ENCODE measurements at places on chromosomes 1 and 21.

- DNase-seq: no peak
Measured at GRCh38 chr21:21039624-21040170, 41.5 kb downstream of the NCAM2 start.

DNA sequence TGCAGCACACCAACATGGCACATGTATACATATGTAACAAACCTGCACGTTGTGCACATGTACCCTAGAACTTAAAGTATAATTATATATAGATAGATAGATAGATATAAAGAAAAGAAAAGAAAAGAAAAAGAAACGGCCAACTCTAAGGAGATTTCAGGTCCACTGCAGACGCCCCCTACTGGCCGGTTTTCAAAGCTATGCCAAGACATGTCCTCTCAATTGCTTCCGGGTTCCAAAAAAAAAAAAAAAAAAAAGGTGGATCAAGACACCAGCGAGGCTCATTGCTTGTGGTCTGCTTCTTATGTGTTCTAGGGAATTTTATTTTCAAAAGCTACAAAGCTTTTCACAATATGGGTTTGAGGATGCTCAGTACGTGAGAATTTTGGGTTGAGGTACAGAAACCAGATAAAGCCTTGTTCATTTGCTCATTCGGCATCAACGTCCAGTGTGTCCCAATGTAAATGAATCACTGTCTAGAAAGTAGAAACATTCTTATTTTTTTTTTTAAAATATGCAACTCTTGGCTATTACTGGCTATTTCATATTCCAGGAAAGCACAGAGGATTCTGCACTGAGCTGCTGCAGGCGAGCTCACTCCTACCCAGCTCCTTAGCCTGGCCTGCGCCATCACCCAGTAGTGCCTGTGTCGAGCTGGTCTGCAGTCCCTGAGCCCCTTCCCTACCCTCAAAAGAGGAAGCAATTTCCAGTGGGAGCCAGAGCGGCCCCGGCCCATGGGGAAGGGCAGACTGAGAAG lies 643.0 kb downstream of the KIF26B start:
- no peak for DNase-seq

- DNase-seq: peak; percentile 39
Measured at GRCh38 chr1:29121936-29122681, 1.6 kb downstream of the TMEM200B start.

- peak; percentile 47 for DNase-seq
Measured at GRCh38 chr1:107142140-107142542, 1.3 kb downstream of the NTNG1 start.

GRCh38 chr1:36006941-36007500 lies 76.1 kb downstream of the AGO3 start:
- DNase-seq: no peak

DNA sequence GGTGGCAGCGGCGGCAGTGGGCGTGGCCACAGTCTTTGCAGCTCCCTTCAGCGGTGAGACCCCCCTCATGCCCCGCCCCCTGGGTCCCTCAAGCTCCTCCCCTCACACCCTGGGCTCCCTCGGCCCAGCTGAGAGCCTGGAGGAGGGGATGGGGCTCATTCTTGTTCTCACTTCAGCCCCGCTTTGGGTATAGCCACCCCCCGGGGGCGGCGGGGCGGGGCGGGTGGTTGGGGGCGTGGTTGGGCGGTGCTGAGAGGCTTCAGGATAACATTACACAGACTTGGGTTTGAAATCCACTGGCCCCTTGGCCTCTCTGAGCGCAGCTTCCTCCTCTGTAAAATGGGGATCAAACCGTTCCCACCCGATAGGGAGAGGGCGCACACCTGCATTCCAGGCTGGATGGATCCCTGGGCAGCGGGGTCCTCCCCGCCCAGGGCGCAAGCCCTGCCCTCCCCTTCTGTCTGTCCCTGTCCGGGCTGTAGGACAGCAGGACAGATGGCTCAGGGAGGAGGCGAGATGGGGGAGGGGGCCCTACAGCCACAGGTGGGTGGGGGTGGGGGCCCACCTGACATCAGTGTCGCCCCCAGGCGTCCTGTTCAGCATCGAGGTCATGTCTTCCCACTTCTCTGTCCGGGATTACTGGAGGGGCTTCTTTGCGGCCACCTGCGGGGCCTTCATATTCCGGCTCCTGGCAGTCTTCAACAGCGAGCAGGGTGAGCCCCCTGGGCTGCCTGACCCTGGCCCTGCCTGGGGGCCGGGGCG lies 5.1 kb downstream of the CLCNKA start:
- no peak for DNase-seq

- no peak for DNase-seq
Measured at GRCh38 chr1:81543764-81544163, 257.0 kb upstream of the ADGRL2 start.

DNA sequence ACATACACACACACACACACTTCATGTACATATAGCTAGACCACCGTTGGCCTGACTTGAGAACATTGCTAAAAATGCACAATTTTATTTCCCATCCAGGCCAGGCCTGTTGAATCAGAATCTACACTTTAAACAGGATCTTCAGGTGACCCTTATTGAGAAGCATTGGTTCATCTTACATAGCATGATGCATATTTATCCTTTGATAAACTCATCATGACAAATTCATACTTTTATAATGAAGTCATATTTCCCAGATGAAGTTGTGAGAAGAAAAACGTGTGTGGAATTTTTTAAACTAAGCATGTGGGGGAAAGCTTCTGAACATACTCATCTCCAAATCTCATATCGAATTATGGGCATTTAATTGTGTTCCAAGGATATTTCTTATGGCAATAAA lies 877.7 kb downstream of the MRPL39 start:
- no peak for DNase-seq

DNA sequence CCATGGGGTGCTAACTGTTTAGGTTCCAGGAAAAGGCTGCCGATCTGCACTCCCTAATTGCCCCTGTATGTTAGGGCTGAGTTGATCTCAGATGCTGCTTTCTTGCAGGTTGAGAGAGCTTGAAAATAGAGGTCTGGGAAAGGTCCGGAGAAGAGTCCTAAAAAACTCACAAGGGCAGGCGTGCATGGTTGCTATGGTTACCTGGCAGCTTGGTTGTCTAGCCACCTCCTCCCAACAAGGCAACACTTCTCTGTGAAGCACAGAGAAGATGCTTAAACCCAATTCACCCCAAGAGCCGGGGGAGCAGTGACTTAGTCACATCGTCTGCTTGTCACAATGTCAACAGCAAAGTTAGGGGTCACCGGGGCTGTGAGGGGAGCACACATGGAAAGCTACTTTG lies 31.0 kb upstream of the LRRC52 start:
- DNase-seq: no peak

DNA sequence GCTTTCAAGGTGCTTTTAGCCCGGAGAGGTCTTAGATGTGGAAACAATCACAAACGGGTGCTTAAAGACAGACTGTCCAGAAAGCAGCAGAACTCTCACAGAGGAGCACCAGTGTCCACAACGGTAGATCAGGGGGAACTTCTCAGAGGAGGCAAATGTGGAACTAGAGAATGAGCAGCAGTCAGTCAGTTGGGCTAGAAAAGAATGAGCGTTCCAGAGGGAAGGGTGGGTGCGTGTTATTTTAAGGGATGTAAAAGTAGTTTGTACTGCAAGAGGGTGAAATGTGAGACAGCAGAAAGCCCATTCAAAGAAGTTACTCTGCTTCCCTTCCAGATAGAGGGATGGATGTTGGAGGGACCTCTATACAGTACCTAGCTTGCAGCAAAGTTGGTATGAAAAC lies 30.9 kb downstream of the RGS5 start:
- DNase-seq: no peak

DNA sequence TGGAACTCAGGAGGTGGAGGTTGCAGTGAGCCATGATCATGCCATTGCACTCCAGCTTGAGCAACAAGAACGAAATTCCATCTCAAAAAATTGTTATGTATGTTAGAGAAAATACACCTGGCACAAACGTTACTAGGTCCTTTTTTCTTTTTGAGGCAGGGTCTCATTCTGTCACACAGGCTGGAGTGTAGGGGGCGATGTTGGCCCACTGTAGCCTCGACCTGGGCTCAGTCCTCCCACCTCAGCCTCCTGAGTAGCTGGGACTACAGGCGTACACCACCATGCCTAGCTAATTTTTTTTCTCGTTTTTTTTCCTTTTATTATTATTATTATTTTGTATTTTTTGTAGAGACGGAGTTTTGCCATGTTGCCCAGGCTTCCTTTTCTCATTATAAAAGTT lies 4.4 kb downstream of the HAX1 start:
- DNase-seq: no peak

DNA sequence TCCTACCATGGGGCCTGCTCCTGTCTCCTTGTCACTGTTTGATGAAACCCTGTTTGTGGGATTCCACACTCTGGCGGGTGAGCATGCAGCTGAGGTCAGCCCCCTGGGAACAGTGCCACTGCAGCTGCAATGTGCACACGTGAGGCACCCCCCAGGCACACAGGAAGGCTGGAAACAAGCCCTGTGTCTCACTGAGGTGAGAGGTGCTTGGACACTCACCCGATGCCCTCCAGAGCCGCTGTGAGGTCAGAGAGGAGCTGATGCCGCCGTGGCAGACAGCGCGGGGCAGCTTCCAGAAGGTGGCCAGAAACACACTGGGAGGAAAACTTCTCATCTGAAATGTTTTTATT lies 49.7 kb downstream of the SLX9 start:
- no peak for DNase-seq

- DNase-seq: no peak
Measured at GRCh38 chr21:37164742-37165141, 91.7 kb downstream of the TTC3 start.

DNA sequence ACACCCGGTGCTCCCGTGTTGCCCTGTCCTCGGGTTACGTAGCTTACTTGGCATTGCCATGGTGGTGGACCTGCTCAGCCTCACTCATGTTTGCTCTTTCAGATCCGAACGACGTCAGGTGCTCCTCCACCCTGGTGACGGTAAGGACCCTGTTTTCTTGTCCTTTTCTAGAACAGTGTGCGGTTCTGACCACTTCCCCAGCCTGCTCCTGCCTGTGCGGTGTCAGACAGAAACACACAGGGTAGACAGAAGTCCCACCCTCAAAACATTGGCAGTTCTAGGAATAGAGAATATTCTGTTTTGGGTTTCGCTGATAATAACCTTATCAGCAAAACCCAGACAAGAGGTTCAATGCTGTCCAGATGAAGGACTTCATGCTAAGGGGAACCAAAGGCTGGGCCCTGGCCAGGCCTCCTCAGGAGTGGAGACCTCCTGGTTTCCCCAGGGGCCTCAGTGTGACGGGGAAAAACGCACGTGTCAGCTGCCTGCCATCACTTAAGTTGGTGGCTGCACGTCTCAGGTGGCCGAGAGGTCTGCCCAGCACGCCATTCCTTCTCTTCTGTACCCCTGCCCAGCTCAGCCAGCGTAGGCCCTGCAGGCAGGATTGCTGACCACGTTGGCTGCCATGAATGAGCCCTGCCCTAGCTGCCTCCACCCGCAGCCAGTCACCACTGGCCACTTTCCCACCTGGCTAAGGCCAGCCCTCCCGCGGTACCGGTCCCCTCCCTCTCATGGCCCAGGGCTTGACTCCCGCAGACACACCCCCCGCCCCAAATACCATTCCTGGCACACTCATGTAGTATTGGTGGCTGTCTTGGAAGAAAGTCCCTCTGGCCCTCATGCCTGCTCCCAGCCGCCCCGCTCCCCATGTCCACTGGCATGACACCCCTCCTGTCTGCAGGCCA lies 33.6 kb downstream of the SLC37A1 start:
- no peak for DNase-seq

DNA sequence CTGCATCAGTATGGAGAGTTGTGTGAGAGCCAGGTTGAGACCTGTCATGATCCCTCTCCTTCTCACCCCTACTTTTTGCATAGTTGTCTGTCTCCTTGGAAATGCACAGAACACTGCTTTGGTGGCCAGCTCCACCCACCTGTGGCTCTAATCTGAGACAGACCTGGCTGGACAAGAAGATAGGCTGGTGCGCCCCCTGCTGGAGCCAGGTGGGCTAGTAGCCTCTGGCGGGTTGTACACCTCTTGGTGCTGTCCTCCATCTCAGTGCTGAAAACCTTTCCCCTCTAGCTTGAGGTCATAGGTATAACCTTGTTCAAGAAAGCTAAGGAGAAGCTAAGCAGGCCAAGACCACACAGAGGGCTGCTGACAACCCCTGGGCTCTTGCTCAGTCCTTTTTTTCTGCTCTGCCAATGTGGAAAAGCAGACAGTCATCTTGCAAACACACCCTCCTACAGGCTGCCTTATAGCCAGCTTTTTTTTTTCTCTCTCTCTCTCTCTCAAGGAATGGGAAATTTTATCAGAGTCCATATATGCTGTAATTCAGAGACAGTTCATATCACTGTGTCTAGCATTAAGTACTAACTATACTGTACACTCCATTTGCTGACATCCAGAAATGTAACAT lies 58.8 kb upstream of the SPATA6 start:
- DNase-seq: peak; percentile 92

GRCh38 chr1:208917723-208918122 lies 665.8 kb upstream of the CAMK1G start:
- no peak for DNase-seq

DNA sequence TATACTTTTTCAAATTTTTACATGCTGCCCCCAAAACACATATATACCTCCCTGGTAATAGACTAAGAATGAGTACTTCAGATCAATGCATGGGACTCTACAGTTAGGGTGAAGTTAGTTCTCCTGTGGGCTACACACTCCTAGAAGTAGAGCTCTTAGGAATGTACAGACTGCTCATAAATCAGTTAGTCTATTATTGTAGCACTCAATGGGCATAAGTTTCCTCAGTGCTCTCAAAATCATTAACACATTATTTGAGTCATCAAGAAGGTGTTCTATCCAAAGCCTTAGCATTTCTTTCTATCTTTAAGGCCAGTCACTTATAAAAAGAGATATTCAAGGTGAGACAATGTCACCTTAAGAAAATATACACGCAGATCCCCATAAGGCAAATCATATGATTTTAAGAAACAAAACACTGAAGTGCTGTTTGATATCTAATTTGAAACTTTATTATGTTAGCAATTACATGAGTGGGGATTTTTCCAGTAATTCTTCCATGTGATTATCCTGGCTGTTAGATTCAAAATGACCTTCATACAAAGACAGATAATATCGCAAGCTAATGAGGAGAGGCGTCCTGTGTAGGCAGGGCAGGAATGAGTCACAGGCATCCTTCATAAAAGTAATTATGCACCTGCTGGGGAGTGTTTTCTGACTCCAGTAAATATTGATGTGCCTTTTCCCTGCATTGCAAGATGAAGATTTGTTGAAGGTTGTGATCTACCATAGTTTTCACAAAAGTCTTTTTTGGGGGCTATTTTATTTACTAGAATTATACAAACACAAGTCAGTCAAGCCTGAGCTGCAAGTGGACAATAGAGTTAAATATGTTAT lies 167.2 kb upstream of the ATP1B1 start:
- DNase-seq: peak; percentile 80

GRCh38 chr1:231986631-231987336 lies 360.2 kb downstream of the DISC1 start:
- no peak for DNase-seq

DNA sequence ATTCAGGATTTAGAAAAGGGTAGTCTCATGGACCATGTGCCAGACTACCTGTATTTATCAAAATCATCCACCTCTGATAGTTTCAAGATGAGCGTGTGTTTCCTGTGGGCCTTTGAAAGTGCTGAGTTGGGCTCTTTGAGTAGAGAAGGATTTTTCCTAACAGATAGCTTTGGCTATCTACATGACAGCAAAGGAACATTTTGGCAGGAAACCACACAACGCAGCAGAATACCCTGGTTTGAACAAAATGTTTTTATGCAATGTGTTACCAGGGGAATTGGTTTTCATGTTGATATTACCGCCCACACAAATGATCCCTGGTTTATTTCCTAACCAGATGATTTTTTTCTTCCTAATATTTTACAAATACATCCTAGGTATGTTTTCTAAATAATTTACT lies 431.4 kb downstream of the NEGR1 start:
- no peak for DNase-seq
